ENCODE measurements at places on chromosomes 6 and 20. TPM values are rescaled to one million over a fixed set of nuclear protein-coding genes. Genes with fewer than 3 reads are reported as not detected.
A peak's percentile ranks its signal among the peaks of the same experiment; 100 is the strongest.

FOXC1 gene
- total RNA-seq: 0.27 TPM

ANKRD6 gene
- 9.2 TPM for total RNA-seq

GRCh38 chr6:128438393-128438792, 82.0 kb downstream of the PTPRK start:
- no peaks in the 10 kb centered on the region for H3K36me3 ChIP-seq
- H3K4me3 ChIP-seq: no peak overlapping the region
- H3K27me3 ChIP-seq: no peaks in the 10 kb centered on the region
- H3K27ac ChIP-seq: no peak overlapping the region

DNA sequence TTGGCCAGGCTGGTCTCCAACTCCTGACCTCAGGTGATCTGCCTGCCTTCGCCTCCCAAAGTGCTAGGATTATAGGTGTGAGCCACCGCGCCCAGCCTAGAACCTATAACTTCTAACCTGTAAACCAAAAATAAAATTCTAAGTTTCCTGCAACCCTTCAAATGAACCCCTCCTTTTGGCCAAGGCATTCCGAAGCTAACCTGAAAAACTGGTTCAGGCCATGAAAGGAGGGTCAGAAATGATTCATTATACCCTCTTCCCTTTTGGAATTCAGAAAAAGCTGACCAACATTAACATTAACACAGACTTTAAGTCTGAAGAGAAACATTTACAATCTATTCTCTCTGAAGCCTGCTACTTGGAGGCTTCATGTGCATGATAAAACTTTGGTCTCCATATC, 165.1 kb downstream of the TINAG start:
- H3K36me3 ChIP-seq: no peaks in the 10 kb centered on the region
- peaks cover 35% of the 10 kb centered on the region for H3K4me1 ChIP-seq
- DNase-seq: peak; percentile 43
- no peaks in the 10 kb centered on the region for H3K27me3 ChIP-seq
- H3K27ac ChIP-seq: 0 out of 2 replicates have a peak overlapping the region, but pooled peaks have one; percentile 12

GRCh38 chr6:100886076-100886475, 4.9 kb upstream of the ASCC3 start:
- 0 out of 2 replicates have a peak overlapping the region, but pooled peaks have one; percentile 12 for H3K27ac ChIP-seq
- H3K27me3 ChIP-seq: no peaks in the 10 kb centered on the region
- no peaks in the 10 kb centered on the region for H3K36me3 ChIP-seq
- H3K4me3 ChIP-seq: no peak overlapping the region
- peaks cover 39% of the 10 kb centered on the region for H3K4me1 ChIP-seq
- peak; percentile 73 for DNase-seq

SLPI gene
- not detected for total RNA-seq

DNA sequence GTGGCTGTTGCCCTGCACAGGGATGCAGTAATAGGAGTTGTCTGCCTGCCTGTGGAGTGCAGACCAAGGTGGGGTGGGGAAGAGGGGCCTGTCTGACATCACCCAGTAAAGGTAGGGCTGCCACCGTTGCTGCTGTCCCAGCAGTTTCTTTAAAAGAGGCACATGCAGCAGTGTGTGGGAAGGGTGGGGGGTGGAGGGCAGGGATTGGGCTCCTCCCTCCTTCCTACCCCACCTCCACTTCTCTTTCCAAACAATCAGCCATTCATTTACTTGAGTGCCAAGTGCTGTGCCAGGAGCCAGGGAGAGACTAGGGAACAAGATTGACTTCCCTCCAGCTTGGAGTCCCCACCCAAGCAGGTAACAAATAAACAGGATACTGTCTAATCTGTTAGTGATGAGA, 66.8 kb upstream of the MYL9 start:
- no peaks in the 10 kb centered on the region for H3K36me3 ChIP-seq
- no peak for DNase-seq
- no peaks in the 10 kb centered on the region for H3K27me3 ChIP-seq

HNF4A gene
- total RNA-seq: not detected

DNA sequence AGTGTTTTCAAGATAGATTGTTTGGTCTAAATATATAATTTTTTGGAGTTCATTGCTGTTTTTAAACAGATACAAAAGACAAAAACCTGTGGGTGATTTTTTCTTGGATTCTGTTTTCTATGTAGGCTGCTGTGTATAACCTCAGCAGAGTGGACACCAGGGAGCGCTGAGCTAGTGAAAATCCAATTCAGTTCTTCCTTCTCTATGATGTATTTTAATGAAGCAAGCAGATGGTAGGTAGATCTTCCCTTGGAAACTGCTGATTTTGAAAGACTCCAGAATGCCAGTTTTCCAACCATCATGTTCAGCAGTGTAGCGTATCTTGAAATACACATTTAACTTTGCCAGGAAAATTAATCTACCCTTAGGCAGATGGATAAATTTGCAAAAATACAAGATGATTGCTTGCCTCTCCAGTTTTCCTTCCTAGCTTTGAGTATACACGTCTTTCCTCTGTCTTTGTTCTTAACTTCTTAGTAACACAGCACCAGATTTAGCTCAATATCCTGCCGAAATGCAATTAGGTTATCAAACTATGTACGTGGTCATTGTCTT, 178.0 kb downstream of the PHF3 start:
- H3K4me1 ChIP-seq: no peaks in the 10 kb centered on the region
- H3K4me3 ChIP-seq: no peak overlapping the region
- H3K27me3 ChIP-seq: no peaks in the 10 kb centered on the region
- DNase-seq: no peak
- H3K36me3 ChIP-seq: no peaks in the 10 kb centered on the region

- H3K4me1 ChIP-seq: no peaks in the 10 kb centered on the region
- H3K27me3 ChIP-seq: no peaks in the 10 kb centered on the region
- H3K36me3 ChIP-seq: no peaks in the 10 kb centered on the region
- no peak overlapping the region for H3K4me3 ChIP-seq
- DNase-seq: no peak
Observed at GRCh38 chr6:111899531-111899930, 26.3 kb upstream of the FYN start.

- H3K27me3 ChIP-seq: no peaks in the 10 kb centered on the region
- H3K27ac ChIP-seq: peak overlapping the region; percentile 97
- H3K4me3 ChIP-seq: peak overlapping the region; percentile 77
Observed at GRCh38 chr6:26216359-26216885, 129.2 kb downstream of the HFE start.

DNA sequence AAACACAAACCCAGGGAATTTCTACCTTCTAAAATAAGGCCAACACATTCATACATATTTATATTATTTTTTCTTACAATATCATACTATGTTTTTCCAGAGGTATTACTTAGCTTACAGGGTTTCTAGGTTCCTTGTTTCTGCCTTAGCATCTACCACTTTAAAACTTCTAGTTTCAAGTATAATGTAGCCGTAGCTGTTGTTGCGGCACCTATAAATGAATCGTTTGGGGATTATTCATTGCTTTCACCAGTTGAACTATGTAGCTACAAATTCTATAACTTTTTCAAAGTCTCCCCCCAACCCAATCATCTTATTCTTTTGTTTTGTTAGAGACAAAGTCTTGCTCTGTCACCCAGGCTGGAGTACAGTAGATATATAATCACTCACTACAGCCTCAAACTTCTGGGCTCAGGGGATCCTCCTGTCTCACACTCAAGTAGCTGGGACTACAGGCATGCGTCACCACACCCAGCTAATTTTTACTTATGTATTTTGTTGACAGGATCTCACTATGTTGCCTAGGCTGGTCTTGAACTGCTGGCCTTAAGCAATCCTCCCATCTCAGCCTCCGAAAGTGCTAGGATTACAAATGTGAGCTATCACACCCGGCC, 43.9 kb downstream of the TNFAIP3 start:
- H3K27ac ChIP-seq: no peak overlapping the region
- no peaks in the 10 kb centered on the region for H3K4me1 ChIP-seq
- H3K36me3 ChIP-seq: no peaks in the 10 kb centered on the region

TMC2 gene
- 0.12 TPM for total RNA-seq
